ENCODE measurements at places on chromosomes 5 and 9.

DNA sequence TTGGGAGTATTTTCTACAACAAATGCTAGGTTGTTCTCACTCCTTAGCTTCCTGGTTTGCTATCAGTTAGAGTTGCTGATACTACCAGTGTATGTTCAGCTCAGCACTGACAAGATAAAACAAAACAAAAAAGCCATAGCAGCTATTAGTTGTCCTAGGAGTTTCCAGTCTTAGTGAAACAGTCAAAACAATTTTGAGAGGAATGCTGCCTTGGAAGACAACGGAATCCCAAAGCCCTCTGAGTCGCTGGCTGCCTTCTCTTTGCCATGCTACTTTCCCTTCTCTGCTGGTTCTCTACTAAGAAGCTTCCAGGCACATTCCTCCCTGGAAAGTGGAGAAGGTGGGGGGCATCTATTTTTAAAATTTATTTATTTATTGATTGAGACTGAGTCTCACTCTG, 5.4 kb upstream of the CREBRF start:
- DNase-seq, result no peak

DNA sequence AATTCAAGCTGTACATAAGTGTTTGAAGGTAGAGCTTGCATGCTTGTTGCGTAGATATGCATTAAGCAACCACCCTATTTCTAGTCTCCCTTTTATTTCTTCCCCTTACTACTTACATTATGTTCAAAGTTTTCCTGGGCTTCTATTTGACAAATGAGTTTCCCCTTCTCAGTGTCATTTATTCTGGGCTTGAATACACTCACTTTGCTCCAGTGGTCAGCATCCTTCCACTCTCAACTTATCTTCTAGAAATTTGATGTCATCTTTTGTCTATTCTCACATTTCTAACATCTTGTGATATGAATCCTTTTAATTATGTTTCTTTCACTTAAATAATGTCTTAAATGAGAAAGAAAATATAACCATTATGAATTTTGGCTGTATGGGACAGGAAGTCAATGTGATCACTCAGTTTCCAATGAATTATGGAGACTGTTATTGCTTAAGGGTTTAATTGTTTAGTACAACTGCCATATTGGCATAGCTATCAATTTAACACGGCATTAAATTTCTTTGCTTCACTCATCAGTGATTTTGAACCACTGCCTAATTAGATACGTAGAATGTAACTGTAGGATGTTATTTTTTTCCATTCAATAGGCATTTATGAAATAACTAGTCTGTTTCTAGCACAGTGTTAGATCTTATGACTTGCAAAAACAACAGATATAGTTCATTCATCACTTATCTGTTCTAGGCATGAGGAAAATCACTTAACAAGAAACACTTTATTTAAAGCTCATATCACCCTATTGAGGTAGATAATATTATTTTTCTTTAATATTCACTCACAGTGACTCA, 105.5 kb upstream of the CDH12 start:
- no peak for DNase-seq

DNA sequence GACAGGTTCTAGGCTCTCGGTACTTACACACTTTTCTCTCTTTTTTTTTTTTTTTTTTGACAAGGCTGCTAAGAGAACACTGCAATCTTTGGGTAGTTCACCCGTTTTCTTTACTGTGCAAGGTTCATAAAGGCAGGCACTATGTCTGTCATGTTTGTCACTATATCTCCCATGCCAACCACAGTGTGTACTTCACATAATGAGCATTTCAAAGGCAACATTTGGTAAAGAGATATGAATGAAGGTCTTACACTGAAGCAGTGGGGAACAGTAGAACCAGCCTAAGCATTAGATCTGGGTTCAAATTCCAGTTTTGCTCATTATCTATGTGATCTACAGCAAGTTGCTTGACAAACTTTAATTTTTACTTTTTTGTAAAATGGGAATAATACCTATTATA, 1.5 kb upstream of the HMGCR start:
- DNase-seq, result no peak

- DNase-seq, result no peak
Measured at GRCh38 chr5:37836592-37837413, 3.0 kb downstream of the GDNF start.

GRCh38 chr9:33159777-33160127, 7.4 kb downstream of the B4GALT1 start:
- peak; percentile 53 for DNase-seq

DNA sequence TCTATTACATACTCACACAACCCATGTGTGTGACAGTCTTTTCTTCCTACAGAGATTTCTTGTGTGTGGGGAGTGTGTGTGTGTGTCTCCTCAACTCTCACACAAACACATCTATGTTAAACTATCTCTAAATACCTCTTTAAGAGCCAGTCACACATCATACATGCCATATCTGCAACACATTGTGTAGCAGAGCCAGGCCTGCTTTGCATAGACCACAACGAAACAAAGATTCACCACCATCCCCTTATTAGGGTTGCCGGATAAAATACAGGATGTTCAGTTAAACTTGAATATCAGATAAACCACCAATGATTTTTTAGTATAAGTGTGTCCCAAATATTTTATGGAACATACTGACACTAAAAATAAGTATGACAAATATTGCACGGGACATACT, 2.3 kb downstream of the FAM170A start:
- no peak for DNase-seq

GRCh38 chr9:126160854-126161329, 165.7 kb upstream of the MVB12B start:
- DNase-seq, result no peak

- no peak for DNase-seq
Measured at GRCh38 chr5:178180141-178180863, 6.9 kb downstream of the GMCL2 start.

- DNase-seq, result no peak
Measured at GRCh38 chr9:69633716-69634115, 38.5 kb downstream of the APBA1 start.

DNA sequence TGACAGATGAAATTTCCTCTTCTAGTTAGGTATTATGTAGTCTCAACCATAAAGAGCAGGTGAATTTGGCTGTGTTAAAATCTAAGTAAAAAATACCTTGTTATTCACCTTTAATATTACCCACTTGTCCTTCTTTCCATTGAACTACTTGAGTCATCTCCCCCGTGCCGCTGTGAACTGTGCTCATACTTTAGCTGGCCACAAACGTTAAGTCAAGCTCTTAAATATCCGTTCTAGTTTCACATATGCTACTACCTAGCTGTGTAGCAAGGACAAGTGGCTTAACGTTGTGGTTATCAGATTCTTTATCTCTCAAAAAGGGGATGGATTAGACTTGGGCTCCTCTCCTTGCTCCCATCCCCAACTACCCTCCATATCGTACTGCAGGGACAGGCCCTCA, 110.4 kb downstream of the EFNA5 start:
- no peak for DNase-seq

GRCh38 chr9:136876476-136876875, 9.8 kb upstream of the TRAF2 start:
- no peak for DNase-seq

DNA sequence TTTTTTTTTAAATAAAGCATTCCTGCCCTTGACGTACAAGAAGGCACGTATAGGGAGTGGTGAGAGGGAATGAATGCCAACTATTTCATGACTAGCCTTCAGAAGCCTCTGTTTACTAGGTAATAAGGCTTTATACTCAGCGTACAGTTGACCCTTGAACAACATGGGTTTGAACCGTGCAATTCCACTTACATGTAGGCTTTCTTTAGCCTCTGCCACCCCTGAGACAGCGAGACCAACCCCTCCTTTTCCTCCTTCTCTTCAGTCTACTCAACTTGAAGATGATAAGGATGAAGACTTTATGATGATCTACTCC, 22.5 kb downstream of the CDC42SE2 start:
- no peak for DNase-seq

DNA sequence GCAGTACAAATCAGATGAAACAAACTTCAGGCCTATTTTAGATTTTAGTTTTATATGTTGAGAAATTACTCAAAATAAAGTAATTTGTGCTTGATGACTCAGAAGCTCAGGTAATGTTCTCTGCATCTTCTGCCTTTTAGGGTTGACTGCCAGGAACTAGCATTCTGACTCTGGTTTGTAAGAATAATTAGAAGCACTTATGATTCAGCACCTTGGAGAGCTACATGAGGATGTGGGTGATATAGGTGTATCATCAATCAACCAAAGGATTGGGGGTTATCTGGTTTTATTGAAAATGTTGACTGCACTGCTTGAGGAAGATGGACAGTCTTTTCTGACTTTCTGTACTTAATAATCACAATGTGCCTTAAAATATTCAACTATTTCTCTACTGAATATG, 118.7 kb upstream of the SGCD start:
- no peak for DNase-seq

GRCh38 chr5:179292681-179293635, 52.3 kb downstream of the ADAMTS2 start:
- DNase-seq, result no peak

DNA sequence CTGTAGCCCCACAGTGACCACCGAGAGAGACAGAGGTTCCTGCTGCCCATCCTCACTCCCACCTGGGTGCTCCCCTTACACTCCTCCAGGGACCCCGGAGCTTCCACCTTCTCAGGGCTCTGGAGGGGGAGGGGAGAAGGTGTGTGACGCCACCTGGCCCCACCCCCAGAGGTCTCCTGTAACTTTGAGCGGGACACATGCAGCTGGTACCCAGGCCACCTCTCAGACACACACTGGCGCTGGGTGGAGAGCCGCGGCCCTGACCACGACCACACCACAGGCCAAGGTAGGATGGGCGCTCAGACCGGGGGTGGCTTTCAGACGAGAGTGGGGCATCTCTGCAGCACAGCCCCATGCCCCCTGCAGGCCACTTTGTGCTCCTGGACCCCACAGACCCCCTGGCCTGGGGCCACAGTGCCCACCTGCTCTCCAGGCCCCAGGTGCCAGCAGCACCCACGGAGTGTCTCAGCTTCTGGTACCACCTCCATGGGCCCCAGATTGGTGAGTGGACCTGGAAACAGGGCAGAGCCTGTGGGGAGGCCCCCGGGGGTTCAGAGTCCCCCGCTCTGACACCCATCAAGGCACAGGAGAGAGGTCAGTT, 4.5 kb downstream of the MAMDC4 start:
- no peak for DNase-seq

- DNase-seq, result no peak
Measured at GRCh38 chr9:81741103-81741502, 51.8 kb upstream of the TLE1 start.

GRCh38 chr5:173902743-173903142, 14.6 kb downstream of the CPEB4 start:
- DNase-seq, result no peak

DNA sequence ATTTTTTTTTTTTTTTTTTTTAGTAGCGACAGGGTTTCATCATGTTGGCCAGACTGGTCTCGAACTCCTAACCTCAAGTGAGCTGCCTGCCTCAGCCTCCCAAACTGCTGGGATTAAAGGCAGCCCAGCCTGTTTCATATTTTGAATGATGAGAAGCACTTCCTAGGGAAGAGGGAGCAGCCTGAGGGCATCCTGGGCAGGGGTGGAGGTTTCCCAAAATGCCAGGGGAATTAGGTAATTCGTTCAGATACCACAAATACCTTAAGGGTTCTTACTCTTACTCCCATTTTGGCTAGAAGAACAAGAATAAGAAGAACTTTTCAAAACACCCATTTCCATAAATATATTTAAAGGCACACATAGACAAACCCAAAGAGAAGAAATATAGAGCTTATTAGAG, 29.5 kb upstream of the RAPGEF1 start:
- no peak for DNase-seq

DNA sequence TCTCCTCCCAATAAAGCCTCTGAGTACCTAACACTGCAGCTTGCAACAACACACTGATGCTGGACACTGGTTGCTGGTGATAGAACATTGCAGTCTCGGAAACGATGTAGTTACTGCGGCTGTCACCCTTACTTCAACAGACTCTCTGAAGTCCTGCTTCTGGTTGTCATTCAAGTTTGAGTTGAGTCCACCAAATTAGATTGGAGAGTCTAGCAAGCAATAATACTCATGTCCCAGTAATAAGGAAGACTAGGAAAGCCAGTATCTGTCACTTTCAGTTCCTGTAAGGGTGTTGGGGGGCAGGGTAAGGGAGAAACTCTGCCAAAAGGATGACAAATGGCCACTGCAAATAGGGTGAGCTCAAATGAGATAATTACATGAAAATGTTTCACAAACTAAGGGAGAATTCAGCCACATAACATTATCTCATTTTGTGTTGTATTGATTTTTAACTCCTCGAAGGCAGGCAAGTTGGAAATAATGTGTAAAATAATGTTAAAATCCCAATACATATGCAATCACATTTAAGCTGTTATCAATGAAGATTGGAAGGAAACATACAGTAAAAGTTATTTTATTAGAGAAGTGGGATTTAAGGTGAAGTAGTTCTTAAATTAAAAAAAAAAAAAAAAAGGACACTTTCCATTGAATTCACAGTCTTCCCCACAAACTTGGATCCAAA, 849 bp upstream of the IFT74 start:
- no peak for DNase-seq

GRCh38 chr9:127450243-127450760, 904 bp downstream of the RPL12 start:
- DNase-seq, result no peak

GRCh38 chr9:34996905-34997279, 7.3 kb downstream of the DNAJB5 start:
- DNase-seq, result no peak

DNA sequence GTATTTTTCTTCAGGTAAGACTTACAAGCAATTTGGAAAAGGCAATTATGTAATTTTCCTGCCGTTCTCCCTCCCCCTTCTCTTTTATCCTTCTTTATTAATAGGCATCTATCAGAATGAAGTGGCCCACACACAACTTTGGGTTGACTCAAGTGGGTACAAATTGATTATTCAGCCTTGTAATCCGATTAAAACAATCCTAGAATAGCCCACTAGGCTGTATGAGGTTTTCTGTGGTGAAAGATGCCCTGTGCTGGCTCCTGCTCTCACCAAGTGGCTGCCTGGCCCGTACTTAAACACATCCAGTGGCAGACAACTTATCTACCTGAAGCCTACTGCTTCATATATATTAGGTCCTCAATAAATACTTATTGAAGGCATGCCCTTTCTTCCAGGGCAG, 177.3 kb upstream of the C9orf72 start:
- no peak for DNase-seq

DNA sequence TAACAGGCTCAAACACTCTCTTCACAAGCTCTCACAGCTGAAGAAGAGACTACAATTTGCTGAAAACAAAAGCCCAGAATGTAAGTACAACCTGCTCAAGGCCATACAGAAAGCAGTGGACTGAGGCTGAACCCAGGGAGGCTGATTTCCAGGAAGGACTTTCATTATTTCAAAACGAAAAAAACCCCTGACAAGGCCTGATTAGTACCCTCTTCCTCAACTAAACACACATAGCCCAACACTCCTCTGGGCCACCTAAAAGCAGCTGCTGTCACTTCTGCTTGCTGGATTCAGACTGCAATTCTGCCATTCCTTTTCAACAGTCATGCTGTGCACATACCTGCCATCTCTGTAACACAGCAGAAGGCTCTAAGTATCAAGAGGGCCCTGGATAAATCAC, 18.2 kb downstream of the NRG2 start:
- no peak for DNase-seq

DNA sequence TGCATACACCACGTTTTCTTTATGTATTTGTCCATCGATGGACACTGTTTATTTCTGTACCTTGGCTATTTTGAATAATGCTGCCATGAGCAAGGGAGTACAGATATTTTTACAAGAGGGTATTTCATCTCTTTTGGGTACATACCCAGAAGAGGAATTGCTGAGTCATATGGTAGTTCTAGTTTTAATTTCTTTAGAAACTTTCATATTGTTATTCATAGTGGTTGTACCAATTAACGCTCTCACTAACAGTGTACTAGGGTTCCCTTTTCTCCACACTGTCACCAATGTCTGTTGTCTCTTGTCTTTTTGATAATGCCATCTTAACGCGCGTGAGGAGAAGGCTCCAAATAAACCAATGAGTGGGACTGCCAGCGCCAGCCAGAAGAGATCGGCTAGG, 257.6 kb upstream of the EDIL3 start:
- DNase-seq, result no peak
